Foreskin melanocyte (primary cell): ENCODE measurements at places on chromosomes 16 and 17.

GRCh38 chr17:34237458-34237857 lies 17.6 kb upstream of the CCL2 start:
- no peak for DNase-seq

DNA sequence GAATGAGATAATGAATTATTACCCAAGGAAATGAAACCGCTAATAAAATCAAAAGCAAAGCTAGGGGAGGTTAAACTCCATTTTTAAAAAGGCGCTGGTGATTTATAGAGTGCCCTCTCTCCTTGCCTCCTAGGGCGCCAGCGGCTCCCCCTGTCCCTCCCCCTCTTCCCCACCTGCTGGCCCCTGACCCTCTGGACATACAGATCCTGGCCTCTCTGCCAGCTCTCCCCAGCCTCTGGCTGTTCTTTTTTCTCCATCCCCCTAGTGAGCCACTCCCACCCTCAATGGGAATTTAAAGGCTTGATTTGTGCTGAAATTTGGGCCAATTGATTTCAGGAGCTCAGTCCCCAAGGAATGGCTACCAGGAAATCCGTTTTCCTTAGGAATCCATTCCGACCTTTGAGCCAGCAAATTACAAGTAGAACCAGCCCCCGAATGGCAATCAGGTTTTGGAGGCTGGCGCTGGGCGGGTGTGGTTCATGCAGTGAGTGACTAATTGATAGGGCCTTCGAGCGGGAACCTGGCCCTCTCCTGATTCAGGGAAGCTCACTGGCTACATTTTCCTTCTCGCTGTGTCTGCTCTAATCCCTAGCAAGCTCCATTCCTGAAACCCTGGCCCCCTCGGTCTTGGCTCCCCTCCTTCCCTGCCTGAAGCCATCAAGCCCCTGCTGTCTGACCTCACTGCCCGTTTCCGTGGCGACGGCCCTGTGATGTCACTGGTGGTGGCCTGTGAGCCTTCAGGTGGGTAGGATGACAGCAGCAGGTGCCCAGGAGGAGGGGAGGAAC lies 141.9 kb upstream of the SDK2 start:
- no peak for DNase-seq

DNA sequence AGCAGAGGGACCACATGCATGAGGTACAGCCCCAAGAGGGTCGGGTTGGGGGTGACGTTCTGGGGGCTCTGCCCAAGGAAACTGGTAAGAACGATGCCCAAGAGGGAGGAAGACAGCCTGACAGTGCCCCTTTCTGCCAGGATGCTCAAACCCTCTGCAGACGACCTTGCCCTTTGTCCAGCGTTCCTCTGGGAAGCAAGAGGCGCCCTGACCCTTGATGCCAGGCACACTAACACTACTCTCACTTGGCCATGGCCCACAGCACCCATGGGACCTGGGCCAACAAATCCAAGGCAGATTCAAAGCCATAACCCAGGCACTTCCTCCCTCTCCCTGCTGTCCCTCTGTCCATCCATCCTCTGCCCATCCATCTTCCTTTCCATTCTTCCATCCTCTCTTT lies 20.4 kb downstream of the TK2 start:
- no peak for DNase-seq

DNA sequence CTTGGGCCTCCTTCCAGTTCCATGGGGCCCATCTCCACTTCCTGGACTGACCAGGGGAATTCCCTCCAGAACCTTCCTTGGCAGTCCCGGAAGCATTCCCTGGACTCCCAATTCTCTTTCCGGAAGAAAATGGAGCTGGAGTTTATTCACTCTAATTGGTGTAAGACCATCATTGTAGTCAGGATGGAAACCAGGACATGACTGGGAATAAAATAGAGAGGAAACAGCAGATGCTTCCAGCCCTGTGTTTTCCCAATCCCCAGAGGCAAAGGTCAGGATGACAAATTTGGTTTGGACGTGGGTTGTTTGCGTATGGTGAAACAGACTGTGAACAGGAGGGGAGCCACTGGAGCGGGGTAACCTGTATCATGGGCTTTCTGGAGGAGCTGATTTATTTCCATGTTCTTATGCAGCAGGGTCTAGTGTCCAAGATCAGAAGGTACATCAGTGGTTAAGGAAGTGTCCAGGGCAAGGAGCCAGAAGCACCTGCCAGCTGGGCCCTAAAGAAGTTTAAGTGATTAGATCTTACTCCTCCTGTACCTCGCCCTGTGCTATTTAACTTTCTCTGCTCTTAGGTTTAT lies 8.5 kb upstream of the LONP2 start:
- no peak for DNase-seq

GRCh38 chr16:27289669-27290068 lies 21.1 kb upstream of the NSMCE1 start:
- DNase-seq: no peak

DNA sequence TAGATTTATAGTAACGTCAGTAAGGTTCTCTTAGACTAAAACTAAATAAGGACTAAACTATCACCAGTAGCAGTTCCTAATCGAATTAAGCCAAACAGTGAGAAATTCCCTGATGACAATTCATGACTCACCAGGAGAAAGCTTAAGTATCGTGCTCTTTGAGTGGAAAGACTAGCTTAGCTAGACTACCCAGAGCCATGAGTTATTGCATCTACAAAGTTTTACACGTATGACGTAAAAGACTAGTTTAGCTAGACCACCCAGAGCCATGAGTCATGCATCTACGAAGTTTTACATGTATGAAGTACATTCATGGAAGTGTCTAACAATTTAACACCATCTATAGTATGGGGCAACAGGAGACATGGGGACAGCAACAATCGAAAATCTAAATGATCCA lies 36.6 kb downstream of the UBE2G1 start:
- DNase-seq: no peak

DNA sequence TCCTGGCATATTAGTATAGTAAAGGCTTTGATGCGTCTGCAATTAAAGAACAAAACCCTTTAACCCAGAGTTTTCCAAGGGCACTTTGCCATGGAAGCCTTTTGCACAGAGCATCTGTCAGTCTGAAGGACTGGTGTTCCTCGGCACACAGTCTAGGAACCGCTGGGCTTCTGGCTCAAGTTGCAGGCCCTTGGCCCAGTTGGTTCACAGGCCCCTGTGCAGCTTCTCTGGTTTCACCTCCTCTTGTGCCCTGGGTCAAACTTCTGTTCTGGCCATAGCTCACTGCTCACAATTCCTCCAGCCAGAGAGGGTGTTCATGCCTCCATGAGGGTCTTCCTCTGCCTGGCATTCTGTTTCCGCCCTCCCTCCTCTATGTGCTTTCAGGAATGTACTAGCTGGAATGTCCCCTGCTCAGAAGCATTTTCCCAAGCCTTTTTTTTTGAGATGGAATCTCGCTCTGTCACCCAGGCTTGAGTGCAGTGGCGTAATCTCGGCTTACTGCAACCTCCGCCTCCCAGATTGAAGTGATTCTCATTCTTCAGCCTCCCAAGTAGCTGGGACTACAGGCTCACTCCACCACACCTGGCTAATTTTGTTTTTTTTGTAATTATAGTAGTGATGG lies 34.5 kb upstream of the TEX2 start:
- DNase-seq: no peak

DNA sequence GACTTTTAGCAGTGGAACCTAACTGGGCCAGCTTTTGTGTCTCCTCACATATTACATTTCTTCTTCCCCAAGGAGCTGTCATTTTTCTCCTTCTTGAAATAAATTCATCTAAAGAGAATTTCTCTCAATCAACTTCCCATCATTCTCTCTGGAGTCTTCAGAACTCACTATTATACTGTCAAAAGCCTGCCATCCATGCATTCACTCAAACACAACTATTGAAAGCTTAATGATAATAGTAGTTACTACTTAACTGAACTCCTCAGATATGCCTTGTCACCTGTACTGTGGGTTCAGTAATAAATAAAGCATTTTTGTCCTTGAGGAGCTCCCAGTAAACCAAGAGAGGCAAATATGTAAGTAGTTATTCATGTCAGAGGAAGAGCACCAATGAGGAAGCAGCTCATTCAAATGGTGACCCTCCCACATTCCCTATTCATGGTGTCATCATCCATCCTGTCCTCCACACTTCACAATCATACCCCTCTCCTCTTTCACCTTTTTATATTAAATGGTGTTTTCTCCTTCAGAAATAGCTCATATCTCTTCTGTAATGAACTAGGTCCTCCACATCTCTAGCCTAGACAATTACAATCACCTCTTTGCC lies 162.6 kb downstream of the CA10 start:
- no peak for DNase-seq

DNA sequence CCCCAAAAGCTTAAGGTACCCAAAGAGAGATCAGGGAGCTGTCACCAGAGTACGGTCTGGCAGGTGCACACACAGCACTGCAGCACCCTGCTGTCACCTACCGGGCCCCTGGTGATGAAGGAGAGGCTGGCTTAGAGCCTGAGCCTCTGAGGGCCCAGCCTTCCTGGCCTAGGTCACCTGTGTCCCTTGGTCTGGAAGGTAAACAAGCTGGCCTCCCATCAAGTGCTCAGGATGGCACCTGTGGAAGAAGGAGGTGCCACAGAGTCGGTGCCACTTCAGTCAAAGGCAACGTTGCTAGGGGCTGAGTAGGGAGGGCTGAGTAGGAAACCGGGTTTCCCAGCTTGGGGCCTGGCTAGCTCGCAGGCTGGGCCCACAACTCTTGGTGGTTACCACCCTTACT lies 70.7 kb downstream of the COG7 start:
- no peak for DNase-seq

DNA sequence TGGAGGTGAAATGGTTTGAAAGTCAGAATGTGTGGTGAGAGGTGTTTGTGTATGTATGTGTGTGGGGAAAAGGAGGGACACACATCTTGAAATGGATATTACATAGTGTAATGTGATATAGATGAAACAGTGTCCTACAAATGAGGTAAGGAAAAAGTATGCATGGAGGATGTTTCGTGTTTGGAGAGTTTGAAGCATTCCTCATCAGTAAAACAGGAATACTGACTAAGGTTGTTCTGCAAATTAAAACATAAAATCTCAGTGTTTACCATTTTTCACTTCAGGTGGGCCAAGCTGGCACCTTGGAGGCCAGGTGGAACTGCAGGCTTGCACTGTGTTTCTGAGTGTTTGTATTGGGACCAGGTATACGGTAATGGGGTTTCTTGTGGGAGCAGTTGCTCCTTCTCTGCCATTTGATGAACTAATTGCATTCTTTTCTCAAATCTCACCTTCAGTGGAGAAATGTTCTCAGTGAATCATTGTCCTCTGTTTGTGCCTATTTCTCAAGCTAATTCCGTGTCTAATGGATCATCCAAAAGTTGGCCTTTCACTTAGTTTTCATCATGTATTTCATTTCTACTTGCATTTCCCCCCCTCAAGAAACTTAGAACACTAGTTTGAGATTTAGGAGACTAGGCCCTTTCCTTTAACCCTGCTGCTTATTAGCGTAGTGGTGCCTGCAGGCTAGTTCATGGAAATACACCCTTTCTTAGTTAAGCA lies 8.2 kb upstream of the TBKBP1 start:
- no peak for DNase-seq

GRCh38 chr16:21603928-21604327 lies 4.6 kb downstream of the METTL9 start:
- peak; percentile 61 for DNase-seq

DNA sequence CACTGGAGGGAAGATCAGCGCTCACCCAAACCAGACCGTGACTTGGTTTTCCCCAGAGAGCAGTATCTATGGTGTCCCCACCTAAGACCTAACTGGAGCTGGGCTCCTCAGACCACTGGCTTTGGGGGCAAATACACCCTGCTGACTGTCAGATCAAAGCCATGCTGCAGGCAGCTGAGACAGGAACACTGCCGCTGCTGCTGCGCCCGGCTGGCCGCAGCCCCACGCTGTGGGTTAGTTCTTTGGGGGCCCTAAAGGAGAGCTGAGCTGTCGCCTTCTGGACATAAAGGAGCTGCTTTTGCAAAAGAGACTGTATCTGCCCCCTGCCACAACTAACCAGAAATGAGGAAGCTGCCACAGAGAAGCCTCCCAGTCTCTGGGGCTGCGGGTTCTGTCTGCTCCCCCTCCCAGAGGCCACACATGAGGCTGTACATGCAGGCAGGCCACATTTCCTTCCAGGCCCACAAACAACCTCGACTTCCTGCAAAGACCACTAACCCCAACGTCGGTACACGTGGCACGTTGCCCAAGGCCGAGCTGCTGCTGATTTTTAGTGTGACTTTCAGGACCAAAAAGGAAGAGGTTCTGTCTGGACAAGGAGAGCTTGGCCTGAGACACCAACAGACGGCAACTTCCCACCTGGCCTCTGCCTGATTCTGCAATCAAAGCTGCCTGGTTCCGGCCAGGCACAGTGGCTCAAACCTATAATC lies 18.2 kb upstream of the ABR start:
- no peak for DNase-seq

GRCh38 chr17:57035971-57036481 lies 49.0 kb upstream of the AKAP1 start:
- no peak for DNase-seq

DNA sequence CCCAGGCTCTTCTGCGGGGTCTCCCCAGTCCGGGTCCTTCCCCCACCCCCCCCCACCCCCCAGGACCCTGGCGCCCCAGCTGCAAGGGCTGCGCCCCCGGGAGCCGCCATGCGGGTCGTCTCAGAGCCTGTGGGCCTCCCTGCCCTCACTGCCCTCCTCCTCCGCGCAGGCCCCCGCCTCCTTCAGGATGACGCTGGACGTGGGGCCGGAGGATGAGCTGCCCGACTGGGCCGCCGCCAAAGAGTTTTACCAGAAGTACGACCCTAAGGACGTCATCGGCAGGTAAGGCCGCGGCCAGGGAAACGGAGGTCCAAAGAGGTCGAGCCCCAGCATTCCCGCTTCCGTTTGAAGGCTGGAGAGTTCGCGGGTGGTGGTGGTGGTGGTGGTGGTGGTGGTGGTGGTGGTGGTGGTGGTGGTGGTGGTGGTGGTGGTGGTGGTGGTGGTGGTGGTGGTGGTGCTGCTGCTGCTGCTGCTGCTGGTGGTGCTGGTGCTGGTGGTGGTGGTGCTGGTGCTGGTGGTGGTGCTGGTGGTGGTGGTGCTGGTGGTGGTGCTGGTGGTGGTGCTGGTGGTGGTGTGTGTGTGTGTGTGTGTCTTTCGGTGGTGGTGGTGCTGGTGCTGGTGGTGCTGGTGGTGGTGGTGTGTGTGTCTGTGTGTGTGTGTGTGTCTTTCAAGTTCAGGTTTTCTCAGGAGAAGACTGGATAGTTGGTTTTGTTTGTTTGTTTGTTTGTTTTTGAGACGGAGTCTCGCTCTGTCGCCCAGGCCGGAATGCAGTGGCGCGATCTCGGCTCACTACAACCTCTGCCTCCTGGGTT lies 615 bp downstream of the PHKG2 start:
- DNase-seq: no peak
